ENCODE measurements at places on chromosomes 4 and X.

GRCh38 chrX:108165383-108166111 lies 74.0 kb downstream of the ATG4A start:
- no peak for DNase-seq

DNA sequence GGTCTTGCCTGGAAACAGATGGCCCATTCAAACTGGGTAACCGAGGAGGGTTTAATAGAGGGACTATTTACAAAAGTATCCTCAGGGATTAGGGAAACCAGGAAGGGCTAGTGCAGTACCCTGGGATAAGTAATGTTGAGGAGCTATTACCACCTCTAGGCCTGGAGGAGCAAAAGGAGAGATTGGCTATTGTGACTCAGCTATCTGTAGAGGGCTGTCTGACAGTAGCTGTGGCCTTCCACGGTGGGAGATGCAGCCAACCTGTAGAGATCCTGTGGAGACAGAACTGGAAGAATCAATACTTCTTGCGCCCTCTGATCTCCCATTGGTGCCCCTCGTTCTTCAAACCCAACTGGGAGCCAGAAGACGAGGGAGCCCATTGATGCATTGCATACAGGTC lies 34.1 kb upstream of the RPS6KA3 start:
- no peak for DNase-seq

- DNase-seq: no peak
Observed at GRCh38 chr4:88527787-88528186, 4.2 kb upstream of the PYURF start.

- no peak for DNase-seq
Observed at GRCh38 chr4:75708218-75708691, 16.1 kb upstream of the USO1 start.

DNA sequence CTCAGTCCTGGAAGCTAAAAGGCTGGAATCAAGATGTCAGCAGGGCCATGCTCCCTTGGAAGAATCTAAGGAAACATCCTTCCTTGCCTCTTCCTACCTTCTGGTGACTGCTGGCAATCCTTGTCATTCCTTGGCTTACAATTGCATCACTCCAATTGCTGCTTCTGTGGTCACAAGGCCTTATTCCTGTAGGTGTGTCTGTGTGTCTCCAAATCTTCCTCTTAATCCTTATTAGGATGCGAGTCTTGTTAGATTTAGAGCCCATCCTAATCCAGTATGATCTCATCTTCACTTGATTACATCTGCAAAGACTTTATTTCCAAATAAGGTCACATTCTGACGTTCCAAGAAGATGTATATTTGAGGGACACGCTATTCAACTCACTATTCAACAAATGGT lies 52.2 kb downstream of the SMIM20 start:
- DNase-seq: no peak

GRCh38 chr4:25925486-25926201 lies 11.6 kb downstream of the SMIM20 start:
- DNase-seq: no peak

- no peak for DNase-seq
Observed at GRCh38 chr4:182886205-182886604, 31.0 kb downstream of the DCTD start.

- DNase-seq: no peak
Observed at GRCh38 chr4:48189731-48190130, 55.7 kb upstream of the TXK start.

- DNase-seq: no peak
Observed at GRCh38 chr4:78423790-78424189, 127.8 kb upstream of the ANXA3 start.

- no peak for DNase-seq
Observed at GRCh38 chrX:70421618-70422017, 1.5 kb upstream of the GDPD2 start.

- DNase-seq: no peak
Observed at GRCh38 chrX:123336666-123337065, 152.6 kb downstream of the GRIA3 start.

- DNase-seq: no peak
Observed at GRCh38 chrX:136619899-136620505, 28.0 kb upstream of the CD40LG start.

DNA sequence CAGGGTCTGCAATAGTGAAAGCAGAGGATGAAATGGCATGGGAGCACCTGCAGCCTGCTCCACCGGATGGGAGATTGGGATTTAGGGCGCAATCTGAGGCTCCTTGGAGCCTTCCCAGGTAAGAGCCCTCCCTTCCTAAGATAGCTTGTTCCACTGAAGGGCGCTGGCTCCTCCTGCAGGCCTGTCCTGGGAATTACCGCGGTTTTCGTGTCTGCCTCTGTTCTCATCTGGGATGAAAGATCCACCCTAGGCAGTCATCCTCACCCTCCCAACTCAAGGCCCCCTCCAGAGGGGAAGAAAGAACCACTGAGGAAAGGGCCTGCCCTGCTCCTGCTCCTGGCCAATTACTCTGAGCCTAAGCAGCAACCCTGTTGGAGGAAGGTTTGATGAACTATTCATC lies 547.5 kb downstream of the SMARCA1 start:
- no peak for DNase-seq

- DNase-seq: peak; percentile 85
Observed at GRCh38 chr4:16226816-16227461, 668 bp upstream of the TAPT1 start.

DNA sequence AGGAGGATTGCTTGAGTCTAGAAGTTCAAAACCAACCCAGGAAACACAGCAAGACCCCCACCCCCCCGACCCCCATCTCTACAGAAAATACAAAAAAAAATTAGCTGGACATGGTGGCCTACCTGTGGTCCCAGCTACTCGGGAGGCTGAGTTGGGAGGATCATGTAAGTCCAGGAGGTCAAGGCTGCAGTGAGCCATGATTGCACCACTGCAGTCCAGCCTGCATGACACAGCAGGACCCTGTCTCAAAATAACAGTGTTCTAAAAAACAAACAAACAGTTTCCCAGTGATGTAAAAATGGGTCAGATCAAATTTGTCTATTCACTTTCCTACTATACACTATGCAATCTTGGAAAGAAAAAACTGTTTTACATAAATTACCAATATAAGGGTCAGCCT lies 2.0 kb upstream of the CBR4 start:
- DNase-seq: no peak

- peak; percentile 48 for DNase-seq
Observed at GRCh38 chrX:118116713-118117550, at the start of gene KLHL13. Gene KLHL13, minus strand, starts transcription at chrX:118116810. Its CDS starts 88,337 bp downstream, at chrX:118028473.

DNA sequence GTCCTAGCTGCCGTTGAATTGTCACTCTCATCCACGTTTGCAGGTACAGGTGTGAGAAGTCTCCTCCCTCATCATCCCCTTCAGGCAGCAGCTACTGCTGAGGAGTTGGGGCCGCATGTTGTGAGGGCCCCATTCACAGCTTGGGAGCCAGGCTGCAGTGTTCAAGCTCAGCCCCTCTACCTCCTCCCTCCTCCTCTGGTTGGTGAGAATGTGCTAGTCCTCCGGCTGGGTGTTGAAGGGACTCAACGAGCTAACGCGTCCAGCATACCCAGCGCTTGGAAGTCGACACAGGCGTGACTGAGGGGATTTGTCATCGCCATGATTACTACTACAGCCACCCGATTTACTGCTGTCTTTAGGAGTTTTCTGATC lies 82.0 kb upstream of the PSAPL1 start:
- DNase-seq: no peak

GRCh38 chr4:145822581-145822980 lies 116.0 kb downstream of the ZNF827 start:
- DNase-seq: no peak

- DNase-seq: no peak
Observed at GRCh38 chr4:1316537-1317168, 27.0 kb downstream of the MAEA start.

- DNase-seq: no peak
Observed at GRCh38 chrX:154327038-154327820, 31.6 kb downstream of the TKTL1 start.

GRCh38 chr4:629915-630641 lies 4.7 kb downstream of the PDE6B start:
- peak; percentile 60 for DNase-seq

DNA sequence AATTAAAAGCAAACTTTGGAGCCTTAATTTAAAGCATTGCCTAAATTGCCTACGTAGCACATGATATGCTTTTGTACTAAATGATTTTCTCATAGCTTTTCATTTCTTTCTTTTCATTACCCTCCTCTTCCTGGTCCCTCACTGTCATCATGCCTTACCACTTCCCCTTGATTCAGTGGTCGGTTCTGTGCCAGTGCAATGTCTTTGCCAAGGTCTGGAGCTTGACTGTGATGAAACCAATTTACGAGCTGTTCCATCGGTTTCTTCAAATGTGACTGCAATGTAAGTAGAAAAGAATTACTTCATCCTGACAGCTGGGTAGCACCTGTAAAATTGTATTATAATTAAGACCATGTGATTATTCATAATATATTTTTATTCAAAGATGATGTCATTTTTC lies 72.5 kb downstream of the C4orf46 start:
- DNase-seq: no peak

DNA sequence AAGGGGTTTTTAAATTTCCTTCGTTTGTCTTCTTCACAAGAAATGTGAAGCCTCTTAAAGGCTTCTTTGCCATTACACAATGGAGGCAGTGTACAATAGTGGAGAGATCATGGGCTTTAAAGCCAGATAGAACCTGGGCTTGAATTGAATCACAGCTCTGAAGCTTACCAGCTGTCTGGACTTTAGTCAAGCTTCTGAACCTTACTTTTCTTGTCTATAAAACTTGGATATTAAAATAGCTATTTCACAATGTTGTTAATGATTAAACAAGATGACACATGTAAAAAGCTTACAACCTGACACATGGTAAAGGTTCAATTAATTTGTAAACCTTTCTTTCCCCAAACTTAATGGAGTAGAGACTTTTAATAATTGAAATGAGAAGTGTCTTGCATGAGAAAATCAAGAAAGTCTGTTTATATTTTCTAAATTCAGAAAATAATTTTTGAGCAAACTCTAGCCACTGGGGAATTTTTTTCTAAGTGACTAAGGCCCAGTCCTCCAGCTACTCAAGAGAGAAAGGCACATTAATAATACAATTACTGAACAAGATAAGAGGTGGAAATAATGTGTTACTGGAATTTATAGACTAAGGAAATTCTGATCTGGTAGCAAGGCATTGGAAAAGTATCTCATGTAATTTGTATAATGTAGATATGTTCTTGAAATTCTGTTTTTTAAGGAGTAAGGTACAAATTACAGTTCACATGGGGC lies 21.7 kb upstream of the TBC1D8B start:
- no peak for DNase-seq

GRCh38 chrX:112078606-112079005 lies 4.0 kb downstream of the TRPC5 start:
- no peak for DNase-seq

- DNase-seq: no peak
Observed at GRCh38 chr4:8433136-8433535, 7.4 kb downstream of the ACOX3 start.

DNA sequence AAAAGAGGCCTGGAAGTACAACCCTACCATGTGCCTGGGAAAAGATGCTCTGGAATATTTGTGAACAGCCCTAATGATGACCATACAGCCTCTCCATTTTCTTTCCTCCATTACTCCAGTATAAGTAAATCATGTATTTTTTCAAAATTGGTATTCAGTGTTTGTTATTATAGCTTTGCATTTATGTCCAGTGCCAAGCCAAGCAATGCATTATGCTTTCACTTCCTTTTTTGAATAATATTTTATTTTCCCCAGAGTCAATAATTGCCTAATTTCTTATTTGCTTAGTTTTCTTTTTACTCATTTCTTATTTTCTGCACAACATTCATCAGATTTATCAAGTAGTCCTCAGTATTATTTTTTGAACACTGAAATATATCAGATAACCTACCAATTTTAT lies 49.3 kb upstream of the EOLA2 start:
- DNase-seq: no peak

DNA sequence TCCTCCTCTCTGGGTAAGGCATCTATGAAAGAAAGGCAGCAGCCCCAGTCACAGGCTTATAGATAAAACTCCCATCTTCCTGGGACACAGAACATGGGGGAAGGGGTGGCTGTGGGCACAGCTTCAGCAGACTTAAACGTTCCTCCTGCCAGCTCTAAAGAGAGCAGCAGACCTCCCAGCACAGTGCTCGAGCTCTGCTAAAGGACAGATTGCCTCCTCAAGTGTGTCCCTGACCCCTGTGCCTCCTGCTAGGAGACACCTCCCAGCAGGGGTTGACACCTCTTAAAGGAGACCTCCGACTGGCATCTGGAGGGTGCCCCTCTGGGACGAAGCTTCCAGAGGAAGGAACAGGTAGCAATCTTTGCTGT lies 89.9 kb downstream of the EFHC2 start:
- DNase-seq: no peak

DNA sequence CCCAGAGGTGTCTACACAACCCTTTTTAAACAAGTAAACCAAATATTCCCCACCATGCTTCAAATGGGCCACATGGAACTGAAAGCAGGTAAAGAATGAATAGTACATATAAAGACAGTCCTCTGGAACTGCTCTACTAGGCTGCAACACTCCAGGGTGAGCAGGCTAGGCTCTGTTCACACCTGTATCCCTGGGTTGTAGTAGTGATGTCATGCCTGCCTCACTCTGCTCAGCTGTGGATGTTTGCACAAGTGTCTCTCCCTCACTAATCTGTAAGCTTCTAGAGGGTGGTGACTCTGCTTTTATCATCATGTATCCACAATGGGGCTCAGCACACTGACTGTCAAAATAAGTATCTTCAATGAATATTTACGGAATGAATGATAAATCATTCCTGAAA lies 20.4 kb downstream of the LEF1 start:
- DNase-seq: no peak

Data from aorta (tissue), 5 donors.